ENCODE measurements at places on chromosomes 2 and 18. TPM values are rescaled to one million over a fixed set of nuclear protein-coding genes. Genes with fewer than 3 reads are reported as not detected.

DNA sequence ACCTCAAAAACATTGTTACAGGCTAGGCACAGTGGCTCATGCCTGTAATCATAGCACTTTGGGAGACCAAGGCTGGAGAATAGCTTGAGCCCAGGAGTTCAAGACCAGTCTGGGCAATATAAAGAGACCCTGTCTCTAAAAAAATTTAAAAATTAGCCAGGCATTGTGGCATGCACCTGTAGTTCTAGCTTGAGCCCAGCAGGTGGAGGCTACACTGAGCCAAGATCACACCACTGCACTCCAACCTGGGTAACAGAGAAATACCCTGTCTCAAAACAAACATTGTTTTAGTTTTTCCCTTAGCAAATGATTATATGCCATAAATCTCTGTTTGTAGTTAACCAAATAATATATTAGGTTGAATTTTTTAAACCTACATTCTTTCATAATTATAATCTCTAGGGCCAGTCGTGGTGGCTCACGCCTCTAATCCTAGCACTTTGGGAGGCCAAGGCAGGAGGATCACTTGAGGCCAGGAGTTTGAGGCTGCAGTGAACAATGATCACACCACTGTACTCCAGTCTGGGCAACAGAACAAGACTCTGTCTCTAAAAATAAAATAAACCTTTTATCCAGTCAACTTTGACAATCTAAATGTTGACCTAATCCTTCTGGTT, 13.3 kb upstream of the CYP20A1 start:
- no peak for DNase-seq

- DNase-seq: no peak
These were observed 129.9 kb upstream of the CHST9 start for GRCh38 chr18:27314996-27315395.

DNA sequence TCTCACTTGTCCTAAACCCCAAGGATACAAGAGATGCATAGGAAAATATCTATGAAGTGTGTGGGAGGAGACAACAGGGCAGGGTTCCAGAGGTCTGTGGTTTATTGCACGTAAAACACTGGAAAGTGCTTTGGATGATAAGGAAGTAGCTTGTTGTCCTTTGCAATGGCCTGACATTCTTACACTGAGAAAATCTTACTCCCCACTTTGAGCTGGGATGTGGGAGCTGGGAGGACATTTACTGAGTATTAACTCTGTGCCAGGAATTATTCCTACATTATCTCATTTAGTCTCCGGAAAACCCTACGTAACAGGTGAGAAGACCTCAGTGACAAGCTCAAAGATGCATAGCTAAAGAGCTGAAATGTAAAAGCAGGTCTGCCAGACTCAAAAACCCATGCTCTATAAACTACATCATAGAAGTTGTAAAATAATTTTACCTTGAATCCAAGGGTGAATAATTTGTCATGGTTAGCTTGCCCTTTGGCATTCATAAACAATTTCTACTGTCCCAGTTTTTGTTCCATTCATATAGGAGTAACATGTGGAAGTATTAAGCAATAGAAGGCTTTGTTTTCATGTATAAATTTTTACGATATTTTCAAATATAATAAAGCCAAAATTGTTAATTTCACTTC, 9.2 kb upstream of the GALNT3 start:
- no peak for DNase-seq

- DNase-seq: no peak
These were observed 47.2 kb upstream of the ZNG1B start for GRCh38 chr2:113390124-113390849.

- DNase-seq: no peak
These were observed 614.4 kb downstream of the CPS1 start for GRCh38 chr2:211170843-211171242.

- no peak for DNase-seq
These were observed 75.1 kb downstream of the SPRED2 start for GRCh38 chr2:65357095-65357958.

DNA sequence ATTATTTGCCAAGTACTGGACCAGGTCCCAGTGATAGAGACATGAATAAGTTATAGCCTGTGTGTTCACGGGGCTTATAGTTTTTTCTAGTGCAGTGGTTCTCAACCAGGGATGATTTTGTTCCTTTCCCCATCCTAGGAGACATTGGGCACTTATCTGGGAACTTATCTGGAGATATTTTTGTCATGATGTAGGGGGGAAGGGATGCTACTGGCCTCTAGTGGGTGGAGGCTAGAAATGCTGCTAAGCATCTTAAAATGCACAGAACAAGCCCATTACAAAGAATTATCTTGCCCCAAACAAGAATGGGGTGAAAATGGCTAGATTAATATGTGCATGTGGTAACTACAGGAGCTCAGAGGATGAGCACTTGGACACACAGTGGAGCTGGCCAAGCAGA, 75.2 kb downstream of the KLHL29 start:
- DNase-seq: no peak

GRCh38 chr2:140586379-140586778, 1544.4 kb downstream of the LRP1B start:
- no peak for DNase-seq

DNA sequence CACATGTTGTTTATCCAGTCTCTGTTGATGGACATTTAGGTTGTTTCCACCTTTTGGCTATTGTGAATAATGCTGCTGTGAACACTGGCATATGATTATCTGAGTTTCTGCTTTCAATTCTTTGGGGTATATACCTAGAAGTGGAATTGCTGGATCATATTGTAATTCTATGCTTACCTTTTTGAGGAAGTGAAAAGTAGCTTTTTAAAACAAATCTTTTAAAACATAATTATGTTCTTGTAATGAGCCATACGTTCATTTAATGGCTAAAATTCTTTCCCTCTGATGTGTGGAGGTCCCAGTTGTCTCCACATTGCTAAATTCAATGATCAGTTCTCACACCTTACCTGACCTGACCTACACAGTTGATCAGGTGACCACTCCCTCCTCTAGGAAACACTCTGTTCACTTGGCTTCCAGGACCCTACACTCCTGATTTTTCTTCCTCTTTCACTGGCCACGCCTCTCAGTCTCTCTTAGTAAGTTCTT, 27.8 kb upstream of the SERTAD2 start:
- no peak for DNase-seq

- DNase-seq: no peak
These were observed 19.0 kb upstream of the SIX2 start for GRCh38 chr2:45028276-45028675.

Gene ARID5A
- total RNA-seq: 67.4 TPM

Gene MAPK4
- 26.8 TPM for total RNA-seq

Gene REG3A
- 2.5 TPM for total RNA-seq

Gene NMS
- not detected for total RNA-seq

Gene MARCO
- 78.2 TPM for total RNA-seq

Gene CCDC178
- total RNA-seq: 0.97 TPM
